ENCODE measurements at places on chromosomes 12 and 14.

- no peak for DNase-seq
Observed at GRCh38 chr12:28709986-28710685, 438.9 kb upstream of the FAR2 start.

GRCh38 chr12:117844114-117844830, 124.5 kb downstream of the KSR2 start:
- DNase-seq = no peak

DNA sequence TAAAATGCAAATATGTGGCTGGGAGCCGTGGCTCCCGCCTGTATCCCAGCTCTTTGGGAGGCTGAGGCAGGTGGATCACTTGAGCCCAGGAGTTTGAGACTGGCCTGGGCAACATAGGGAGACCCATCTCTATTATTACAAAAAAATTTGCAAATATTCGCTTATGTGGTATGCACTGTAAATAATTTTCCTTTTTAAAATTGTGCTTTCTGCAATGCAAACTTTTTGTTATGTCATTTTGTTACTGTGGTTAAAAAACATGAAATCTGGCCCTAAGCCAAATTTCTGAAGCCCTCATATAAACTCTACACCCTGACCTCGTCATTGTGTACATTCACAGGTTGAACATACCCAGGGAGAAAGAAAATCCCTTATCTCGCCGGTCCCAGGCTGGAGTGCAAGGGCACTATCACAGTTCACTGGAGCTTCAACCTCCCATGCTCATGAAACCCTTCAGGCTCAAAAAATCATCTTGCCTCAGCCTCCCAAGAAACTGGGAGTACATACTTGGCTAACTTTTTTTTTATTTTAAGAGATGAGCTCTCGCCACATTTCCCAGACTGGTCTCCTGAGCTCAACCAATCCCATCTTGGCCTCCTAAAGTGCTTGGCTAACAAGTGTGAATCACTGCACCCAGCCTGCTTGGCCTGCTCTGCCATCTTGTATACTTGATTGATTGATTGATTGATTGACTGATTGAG, 24.7 kb downstream of the TRAPPC6B start:
- no peak for DNase-seq

DNA sequence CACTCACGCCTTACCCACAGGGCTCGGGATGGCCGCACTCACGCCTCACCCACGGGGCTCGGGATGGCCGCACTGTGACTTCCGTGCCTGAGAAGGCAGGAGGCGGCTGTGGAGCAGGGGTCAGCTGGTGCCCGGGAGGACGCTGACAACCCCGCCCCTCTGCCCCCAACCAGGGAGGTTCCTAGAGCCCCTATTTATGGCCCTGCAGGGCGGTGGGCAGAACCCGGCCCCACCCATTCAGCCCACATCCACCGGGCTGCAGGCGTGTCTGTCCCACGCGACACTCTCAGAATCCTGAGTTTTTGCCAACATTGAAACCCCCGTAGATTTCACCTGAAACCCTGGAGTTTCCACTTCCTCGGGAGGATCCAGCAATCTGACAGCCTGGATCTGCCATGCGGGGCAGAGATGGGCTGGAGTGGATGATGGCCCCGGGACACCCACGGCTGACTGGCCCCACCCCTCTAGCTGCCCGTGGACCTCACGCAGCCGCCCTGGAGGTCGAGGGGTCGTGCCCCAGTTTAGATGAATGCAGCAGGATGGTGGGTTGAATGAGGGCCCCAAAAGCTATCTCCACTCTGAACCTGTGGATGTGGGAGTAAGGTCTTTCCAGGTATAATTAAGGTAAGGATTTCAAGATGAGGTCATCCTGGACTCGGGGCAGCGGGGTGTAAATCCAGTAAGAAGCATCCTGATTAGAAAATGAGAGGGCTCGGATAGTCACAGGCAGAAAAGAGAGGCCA, 20.4 kb downstream of the GALNT9 start:
- no peak for DNase-seq

DNA sequence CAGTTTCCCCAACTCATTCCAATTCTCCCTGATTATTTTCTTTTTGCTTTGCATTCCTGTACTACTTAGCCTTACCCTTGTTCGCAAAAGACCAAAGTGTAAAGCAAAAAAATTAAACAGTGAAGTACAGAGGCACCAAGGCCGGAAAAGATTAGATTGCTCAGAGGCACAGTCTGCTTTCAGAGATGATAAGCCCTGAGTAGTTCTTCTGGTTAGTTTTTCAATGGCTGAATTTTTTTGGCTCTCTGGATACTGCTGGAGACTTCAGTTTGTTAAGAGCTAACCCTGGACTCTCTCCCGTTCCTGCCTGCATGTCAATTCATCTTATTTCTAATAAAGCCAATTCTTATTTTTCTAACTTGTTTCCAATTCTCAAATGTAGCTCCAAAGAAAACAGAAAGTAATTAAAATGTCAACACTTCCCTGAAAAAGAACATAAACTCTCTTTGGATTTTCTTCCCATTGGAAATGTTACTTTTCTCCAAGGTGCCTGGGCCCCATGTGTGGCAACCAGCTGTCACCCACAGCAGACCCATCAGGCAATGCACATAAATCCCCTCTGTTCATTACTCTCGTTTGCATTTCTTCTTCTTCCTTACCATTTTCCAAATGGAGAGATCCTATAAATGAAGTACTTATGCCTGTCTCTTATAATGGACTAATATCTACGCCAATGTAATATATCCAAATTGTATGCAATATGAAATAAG, 142.8 kb downstream of the BTG1 start:
- no peak for DNase-seq

DNA sequence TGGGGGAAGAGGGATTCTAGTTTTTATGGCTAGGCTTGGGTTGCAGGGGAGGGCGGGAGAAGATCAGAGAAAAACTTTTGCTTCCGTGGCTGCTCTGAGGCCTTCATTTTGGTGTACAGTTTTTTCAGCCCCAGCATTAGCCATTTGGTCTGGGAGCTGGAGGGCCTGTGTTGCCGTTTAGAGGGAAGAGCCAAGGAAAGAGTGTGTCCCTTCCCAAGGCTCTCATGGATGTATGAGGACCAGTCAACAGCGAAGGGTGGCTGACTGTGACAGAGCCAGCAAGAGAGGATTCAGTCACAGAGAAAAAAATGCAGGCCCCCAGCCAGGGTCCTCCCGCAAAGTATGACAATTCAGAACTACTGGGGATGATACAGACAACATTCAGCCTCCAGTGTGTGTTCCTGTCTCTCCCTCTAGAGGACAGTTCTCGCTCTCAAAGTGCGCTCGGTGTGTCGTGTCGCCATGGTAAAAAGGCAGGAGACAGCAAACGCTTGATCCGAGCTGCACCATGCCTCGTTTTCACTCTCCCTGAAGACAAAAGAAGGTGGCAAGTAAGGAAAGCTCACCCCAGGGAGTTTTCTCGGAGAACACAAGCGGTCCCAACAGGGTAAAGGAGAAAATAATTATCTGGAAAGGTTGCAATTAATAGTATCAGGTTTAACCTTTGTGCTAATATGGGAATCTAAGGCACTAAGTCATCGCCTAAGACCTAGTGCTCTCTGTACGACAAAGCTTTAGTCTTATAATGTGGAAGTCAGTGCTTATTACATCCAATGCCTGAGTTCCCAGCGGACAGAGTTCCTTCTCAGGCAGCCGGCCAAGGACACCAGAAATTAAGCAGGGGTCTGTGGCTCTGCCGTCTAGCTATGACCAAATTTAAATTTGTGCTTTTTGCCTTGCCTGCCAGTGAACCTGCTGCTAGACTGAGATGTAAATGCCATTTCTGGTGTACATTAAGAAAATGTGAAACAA, 157.3 kb upstream of the PLXNC1 start:
- DNase-seq = no peak

- DNase-seq = no peak
Observed at GRCh38 chr12:43198608-43199007, 353.4 kb downstream of the ADAMTS20 start.

DNA sequence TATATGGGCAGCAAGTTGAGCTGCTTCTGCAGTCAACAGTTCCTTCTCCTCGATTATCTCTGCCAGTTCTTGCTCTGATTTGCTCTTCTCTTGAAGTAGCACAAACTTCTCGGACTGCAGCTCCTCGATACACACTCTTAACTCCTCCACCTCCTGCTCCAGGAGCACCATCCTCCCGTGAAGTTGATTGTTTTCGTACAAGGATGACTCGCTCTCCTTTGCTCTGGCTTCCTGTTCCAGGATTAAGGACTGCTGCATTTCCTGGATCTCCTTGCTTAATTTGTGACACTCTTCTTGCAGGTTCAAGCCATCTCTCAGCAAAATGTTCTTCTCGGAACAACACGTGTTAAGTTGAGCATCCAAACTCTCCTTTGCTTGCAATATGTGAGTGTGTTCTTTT, 56.2 kb upstream of the VPS33A start:
- no peak for DNase-seq

- DNase-seq = no peak
Observed at GRCh38 chr12:119128527-119128926, 50.2 kb upstream of the HSPB8 start.

DNA sequence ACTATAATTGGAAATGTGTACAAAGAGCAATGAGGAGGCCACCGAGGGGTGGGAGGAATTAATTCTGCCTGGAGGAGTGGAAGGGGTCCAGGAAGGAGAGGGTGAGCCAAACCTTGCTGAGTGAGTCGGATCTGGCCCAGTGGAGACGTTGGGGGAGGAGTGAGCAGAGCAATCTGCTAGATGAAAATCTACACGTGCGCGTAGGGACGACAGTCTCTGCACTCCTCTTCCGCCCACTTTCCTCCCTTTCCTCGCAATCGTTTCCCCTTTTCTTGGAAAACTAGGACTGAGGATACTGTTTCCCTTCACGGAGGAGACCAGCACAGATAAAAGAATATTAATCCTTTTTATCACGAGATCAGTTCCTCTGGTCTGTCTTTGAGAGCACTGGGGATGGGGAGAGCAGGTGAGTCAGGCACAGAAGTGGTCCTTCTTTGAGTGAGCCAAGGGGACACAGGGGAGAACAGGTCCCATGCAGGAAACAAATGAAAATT, 2.9 kb upstream of the NAB2 start:
- no peak for DNase-seq

- DNase-seq = no peak
Observed at GRCh38 chr12:128592220-128592744, 231.5 kb downstream of the SLC15A4 start.

DNA sequence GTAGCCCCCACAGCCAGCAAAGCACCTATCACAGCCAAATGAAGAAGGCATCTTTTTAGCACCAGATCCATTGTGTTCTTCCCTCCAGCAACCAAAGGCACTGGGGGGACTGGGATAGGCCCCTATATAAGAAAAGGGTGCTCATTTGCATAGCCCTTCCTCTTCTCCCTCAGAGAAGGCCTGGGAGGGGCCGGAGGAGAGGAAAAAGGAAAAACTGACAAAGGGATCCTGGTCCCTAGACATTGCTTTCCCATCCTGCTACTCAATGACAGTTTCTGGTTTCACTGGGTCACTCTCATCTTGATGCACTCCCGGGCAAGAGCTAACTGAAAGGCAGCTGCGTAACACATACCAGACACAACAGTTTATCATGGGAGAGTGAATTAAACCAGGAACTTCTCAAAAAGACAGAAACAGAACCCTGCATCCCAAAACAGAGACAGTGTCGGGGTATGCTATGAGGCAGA, at the start of gene PMEL:
PMEL (minus strand) TSS at position 102 of the 467 bp plus-strand sequence; CDS start at position 71, 31 bp downstream.
- no peak for DNase-seq

GRCh38 chr12:106791531-106791930, 17.0 kb downstream of the RIC8B start:
- DNase-seq = no peak

DNA sequence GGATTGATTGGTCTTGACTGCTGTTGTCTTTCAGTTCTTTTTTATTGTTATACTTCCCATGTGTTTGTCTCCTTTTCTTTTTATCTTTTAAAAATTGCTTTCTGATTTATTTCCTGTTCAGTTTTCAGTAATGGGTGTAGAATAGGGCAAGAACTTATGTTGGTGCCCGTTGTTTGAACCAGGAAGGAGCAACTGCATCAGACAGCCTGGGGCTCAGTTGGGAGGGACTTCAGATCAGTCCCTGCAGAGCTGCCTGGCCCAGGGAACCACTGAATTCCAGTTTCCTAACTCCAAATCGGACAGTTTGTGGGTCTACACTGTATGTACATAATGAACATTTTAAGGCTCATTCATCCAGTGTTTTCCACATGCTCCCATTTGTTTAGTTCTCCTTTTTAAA, 64.9 kb downstream of the FBXO34 start:
- no peak for DNase-seq

GRCh38 chr12:29171421-29172258, 22.6 kb downstream of the FAR2 start:
- no peak for DNase-seq

- no peak for DNase-seq
Observed at GRCh38 chr14:89955022-89955744, 544 bp upstream of the TDP1 start.

- DNase-seq = peak; percentile 58
Observed at GRCh38 chr12:122421187-122421820, 1.2 kb downstream of the CLIP1 start.

DNA sequence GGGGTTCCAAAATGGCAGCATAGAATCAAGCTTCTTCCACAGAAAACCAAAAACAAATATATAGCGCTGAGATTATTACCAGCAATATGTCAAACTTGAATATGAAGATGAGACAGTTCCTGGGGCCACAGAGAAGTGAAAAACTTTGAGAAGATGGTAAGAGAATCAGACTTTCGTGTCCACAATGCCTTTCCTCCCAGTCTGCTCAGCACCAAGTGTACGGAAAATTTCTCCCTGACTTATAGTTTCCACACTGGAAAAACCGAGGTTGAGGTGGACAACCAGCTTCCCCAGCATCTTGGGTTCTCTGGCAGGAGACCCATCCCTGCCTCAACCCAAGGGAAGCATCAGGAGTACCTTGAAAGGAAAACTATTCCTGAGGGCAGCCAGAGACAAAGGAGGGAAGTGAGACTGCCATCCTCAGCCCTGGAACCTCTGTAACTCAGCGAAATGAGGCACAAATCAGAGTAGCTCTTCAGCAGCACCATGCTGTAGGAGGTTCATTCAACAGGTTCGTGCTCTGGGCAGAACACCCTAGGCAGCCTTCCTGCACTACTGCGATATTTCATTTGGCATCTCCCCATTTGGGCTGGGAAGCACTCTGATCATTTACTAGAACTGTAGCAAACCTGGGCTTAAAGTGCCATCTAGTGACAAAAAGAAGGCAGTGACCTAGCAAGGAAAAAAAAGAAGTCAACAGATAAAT, 52.4 kb upstream of the CAPRIN2 start:
- peak; percentile 63 for DNase-seq

- no peak for DNase-seq
Observed at GRCh38 chr14:22613736-22614239, 15.7 kb downstream of the ABHD4 start.

DNA sequence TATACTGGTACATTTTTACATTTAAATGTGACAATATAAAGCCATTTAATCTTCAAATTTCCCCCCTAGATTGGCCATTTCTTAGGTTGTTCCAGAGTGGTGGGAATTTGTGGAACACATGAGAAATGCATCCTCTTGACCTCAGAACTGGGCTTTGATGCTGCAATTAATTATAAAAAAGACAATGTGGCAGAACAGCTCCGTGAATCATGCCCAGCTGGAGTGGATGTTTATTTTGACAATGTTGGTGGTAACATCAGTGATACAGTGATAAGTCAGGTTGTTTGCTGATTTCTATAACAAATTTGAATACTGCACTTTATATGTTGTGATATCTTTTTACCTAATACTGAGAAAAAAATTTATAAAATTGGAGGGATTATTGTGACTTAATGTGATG, 7.6 kb upstream of the ZNF410 start:
- DNase-seq = no peak

GRCh38 chr14:51341338-51341737, 101.3 kb downstream of the TMX1 start:
- no peak for DNase-seq

GRCh38 chr12:105485921-105486320, 155.4 kb downstream of the C12orf75 start:
- no peak for DNase-seq

GRCh38 chr14:61838661-61839245, 76.5 kb downstream of the SNAPC1 start:
- DNase-seq = no peak

All from NCI-H2171 (cell line).